ENCODE measurements at places on chromosomes 11 and 22.
A peak's percentile ranks its signal among the peaks of the same experiment; 100 is the strongest.

GRCh38 chr11:34747251-34747650 is 126.4 kb downstream of the EHF start:
- DNase-seq = no peak

GRCh38 chr22:49037701-49038245 is 789.9 kb downstream of the BRD1 start:
- no peak for DNase-seq

- DNase-seq = no peak
Observed at GRCh38 chr22:37994049-37994448, 9.7 kb upstream of the SOX10 start.

- DNase-seq = no peak
Observed at GRCh38 chr22:25795478-25795877, 53.5 kb downstream of the MYO18B start.

DNA sequence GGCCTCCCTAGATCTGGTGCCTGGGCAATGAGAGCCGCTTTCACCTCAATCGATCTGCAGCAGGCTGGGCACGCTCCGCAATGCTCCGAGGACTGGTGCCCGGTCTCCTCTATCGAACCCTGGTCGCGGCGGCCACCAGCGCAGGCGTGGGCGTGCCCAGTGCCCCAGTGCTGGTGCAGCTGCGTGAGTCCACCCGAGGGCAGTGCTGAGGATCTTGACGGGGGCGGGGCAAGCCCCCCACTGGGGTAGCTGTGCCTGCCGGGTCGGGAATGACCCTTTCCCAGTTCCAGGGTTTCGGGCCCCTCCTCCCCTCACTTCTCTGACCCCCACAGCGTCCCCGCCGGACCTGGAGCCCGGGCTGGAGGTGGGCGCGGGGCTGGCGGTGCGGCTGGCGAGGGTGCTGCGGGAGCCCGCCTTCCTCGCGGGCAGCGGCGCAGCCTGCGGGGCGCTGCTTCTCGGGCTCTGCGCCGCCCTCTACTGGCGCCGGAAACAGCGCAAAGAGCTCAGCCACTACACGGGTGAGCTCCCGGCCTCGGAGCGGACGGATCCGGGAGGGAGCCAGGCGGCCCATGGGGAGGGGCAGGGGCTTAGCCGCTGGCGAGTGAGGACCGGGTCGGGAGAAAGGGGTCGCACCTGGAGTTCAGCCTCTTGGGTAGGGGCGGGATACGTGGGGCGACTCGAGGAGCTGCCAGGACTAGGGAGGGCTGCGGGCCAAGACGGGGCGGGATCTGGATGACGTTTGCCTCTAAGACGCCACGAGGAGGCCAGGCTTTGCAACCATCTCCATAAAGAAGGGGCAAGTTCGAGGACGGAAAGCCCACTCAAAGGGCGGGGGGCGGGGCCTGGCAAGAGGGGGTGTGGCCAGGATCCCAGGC is 10.9 kb downstream of the ROBO3 start:
- peak; percentile 88 for DNase-seq

DNA sequence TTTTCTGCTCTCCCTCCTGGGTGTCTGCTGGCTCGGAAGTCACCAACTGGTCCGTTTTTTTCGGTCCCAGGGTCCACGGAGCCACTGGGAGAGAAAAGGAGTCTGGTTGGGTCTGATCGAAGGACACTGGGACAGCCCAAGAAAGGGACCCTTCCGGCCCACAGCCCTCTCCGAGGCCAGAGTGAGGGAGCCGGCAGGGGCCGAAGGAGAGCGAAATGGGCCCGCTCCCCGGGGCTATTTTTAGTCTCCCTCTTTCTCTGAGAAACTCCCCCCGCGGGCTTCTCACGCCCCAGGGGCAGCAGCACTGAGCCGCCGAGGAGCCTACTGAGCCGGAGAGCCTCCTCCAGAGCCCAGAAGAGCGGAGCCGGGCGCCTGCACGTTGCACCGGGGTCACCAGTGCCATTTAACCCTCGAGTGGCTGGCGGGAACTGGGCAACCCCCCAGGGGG is 1.9 kb downstream of the ESAM start:
- DNase-seq = no peak

GRCh38 chr11:124961972-124962609 is 8.1 kb downstream of the CCDC15 start:
- no peak for DNase-seq

- DNase-seq = no peak
Observed at GRCh38 chr11:76997512-76997911, 36.7 kb upstream of the B3GNT6 start.

- peak; percentile 98 for DNase-seq
Observed at GRCh38 chr11:34192481-34193401, 87.3 kb downstream of the NAT10 start.

DNA sequence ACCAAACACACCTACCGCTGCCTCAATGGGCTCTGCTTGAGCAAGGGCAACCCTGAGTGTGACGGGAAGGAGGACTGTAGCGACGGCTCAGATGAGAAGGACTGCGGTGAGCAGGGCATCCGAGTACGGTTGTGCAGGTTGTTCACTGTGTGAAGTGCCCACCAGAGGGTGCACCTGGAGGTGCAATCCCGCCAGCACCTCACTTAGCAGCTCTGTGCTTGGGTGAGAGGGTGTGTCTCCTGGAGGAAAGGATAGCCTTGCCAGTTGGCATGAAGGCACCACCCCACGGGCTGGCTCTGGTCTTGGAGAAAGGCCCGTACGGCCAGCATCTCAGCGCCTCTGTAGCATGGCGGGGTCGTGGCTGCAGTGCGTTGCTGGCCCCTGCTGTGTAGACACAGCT is 39.4 kb downstream of the ST14 start:
- no peak for DNase-seq

DNA sequence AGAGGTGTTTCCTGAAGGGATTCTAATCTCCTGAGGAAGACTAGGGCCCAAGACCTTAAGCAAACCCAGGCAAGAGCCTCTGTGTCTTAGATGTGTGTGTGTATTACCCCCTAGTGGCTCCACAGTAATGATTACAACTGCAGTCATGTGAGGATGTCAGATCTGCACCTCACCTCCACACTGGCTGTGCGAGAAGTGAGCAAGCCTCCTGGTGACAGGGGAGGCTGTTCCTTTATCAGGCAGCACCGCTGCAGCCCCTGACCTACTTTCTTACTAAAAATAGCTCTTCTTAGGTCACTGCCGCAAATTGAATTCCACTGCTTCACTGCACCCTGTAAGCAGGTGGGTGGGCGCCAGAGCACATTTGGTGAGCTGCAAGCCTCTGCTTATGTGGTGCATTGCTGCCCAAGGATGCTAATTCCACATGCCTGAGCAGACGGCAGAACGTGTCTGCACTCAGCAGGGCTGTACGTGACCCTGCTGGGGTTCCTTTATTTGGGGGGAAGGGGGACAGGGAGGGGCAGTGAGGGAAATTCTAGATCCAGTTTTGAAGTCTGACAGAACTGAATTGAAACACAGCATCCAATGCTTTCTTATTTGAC is 112.4 kb downstream of the KCNC1 start:
- DNase-seq = no peak

- DNase-seq = no peak
Observed at GRCh38 chr11:131837562-131837961, 467.1 kb downstream of the NTM start.

DNA sequence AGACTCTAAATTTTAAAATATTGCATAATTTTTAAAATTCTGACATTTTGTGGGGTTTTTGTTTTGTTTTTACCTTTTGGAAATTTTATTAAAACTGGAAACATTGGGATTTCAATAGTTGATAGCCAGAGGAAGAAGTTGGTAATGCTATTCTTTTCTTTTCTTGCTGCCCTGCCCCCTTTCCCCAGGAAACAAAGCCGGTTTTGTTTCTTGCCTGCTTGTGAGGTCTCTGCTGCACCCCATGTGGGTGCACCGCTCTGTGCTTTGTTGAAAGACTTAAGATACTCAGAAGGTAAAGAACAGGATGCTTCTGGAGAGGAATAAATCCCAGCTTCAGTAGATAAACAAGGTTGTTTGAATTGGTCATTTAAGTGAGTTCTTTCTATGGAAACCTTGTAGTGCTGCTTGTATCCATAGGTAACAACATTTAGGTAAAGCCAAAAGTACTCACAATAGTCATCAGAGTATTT is 87.5 kb downstream of the YAP1 start:
- DNase-seq = no peak

DNA sequence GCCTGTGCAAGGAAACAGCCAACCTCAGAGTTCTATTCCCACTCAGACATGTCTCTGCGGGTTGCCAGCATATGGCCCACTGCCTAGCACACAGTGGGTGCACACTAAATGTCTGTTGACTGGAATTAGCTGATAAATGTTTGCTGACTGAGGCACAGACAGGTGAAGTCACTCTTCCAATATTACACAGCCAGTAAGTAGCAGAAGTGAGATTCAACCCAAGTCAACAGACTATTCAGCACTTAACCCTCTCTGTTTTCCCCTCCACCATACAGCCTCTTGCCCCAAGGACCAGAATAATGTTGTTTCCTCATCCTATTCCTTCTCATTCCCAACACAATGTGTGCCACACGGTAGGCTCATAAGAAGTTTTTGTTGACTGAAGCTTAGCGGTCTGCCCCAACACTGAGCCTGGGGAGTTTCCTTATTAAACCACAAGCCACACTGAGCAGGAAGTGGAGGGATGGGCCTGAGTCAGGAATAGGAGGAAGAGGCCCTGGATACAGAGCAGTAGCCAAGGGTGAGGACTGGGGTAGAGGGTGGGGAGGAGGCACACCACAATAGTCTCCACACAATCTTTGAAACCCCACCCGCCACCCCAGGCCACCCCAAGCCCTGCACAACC is 15.7 kb upstream of the IL10RA start:
- DNase-seq = peak; percentile 10

DNA sequence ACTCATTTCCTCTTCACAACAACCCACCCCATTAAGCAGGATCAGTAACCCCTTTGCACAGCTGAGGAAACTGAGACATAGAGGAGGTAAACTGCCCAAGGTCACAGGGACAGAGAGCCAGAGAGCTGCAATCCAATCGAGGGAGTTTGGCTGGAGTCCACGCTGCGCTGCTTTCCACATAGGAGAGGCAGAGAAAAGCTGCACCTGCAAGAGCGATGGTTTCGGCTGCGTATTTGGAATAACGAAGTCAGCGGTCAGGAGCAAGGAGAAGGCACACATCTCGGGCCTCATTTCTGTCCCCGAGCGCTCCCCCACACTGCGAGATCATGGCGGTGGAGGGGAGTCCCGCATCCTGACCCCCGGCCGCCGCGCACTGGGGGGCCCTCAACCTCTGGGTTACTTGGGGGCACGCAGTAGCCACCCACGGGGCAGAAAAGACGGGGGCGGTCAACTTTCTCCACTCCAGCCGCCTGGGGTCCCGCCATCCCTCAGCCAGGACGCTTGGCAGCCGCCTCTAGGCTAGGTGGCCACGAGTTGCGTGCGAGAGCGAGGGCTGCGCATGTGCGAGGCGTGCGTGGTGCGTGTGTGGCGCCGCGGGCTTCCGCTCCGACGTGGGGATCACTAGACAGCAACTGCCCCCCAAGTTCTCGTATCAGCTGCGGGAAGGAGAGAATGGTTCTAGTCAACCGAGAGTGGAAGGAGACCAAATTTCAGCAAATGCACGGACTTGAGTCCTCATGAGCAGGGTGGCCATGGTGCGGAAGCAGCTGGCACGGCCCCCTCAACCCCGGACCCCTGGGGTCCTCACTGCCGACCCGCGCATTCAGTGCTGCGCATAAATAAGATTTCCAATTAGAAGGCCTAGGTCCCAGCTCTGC is 42.3 kb upstream of the CLDN5 start:
- DNase-seq = no peak

DNA sequence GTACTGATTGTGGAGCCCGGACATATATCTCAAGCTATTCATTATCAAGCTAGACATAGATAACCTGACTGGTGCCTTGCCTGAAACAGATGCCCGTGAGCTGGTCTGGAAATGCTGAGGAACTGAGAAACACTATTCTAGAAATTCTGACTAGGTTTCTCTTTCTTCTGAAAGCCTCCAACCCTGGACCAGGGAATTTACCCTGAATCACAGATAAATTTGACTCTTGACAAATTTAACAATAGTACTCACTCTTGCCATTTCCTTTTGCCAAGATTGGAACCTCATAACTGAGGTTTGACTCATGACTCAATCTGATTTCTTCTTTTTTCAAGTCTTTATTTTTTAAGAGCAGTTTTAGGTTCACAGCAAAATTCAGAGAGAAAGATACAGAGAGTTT is 189.6 kb upstream of the SYN3 start:
- no peak for DNase-seq
